ENCODE measurements at places on chromosomes 7 and 10.

- no peak for DNase-seq
Observed at GRCh38 chr7:116616555-116617059, 55.4 kb upstream of the MET start.

DNA sequence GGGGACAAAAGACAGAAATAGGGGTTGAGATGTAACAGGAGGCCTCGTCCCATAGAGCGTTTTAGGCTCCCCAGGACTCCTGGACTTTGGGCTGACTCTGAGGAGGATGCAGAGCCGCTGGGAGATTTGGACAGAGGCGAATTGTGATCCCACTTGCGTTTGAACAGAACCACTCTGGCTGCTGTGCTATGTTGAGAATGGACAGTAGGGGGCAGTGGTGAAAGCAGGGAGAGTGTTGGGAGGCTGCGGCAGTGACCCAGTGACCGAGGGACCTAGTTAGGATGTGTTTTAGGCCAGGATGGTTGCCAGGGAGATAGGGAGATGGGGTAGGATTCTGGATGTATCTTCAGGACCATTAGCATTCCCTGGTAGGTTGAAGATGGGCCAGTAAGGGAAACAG, 271.6 kb downstream of the CCDC3 start:
- DNase-seq: no peak

DNA sequence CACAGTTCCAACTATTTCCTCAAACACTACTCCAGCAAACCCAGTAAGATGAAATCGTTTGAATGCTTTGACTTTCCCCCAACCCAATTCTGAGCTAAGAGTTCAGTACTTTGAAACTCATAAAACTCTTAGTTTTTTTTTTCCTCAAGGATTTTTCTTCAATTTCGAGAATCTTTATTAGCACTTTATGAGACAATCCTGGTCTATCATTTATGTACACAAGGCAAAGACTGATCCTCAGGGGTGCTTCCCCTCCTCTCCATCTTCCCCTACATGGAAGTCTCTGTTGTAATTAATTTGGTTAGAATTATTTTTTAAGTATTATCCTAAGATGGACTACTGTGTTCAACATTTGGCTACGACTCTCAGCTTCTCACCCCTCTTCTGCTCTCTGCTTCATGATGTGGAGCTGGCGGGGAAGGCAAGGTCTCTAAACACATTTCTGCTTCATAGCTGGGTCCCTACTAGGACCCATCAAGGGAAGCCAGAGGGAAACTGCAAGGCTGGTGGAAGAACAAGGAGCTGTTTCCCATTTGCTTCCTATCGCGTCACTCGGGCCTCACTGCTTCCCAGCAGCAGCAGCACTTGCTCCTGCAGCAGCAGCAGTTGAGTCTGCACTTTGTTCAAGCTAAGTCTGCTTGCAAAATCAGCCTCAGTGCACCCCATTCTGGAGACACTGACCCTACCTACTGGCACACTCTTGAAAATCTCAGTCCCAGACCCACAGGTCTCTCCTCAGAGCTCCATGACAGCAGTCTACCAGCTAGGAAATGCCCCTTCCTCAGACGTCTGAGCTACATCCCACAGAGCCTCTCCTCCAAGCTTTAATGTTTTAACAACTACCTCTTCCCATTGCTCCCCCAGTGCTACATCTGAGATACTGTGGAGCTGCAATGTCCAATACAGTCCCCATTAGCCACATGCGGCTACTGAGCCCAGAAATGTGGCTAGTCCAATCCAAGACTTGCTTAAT, 90.0 kb downstream of the CHCHD3 start:
- peak; percentile 4 for DNase-seq

DNA sequence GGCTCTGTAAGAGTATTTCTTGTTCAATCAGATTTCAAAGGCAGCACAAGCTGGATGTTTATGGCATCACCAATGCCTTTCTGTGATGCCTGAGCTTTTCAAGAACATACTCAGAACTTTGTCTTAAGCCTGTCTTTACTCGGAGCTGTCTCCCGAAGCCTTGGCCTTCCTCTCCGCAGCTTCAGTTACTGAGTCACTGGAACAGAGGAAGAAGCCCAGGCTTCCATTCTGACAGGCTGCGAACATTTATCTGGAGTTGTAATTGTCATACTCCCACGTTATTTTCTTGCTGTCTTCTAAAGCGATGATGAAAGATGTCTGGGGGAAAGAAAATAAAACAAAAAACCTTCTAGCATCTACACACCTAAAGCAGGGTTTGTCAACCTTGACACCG, 43.9 kb downstream of the GRK5 start:
- DNase-seq: no peak

GRCh38 chr10:58175990-58176900, 91.4 kb downstream of the IPMK start:
- DNase-seq: no peak

DNA sequence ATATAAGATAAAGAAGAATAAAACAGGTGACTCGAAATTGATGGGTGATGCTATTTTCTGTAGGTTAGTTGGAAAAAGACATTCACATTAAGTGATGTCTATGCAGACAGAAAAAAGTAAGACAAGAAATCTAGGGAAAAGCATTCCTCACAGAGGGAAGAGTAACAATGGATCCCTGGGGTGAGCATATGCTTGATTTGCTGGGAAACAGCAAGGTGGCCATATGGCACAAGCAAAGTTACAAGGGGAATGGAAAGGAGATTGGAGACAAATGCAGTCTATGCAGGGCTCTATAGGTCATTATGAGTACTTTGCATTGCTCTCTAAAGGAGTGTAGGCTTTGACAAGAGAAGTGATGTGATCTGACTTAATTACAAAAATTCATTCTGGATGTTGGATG, 90.9 kb upstream of the ZNF804B start:
- no peak for DNase-seq

DNA sequence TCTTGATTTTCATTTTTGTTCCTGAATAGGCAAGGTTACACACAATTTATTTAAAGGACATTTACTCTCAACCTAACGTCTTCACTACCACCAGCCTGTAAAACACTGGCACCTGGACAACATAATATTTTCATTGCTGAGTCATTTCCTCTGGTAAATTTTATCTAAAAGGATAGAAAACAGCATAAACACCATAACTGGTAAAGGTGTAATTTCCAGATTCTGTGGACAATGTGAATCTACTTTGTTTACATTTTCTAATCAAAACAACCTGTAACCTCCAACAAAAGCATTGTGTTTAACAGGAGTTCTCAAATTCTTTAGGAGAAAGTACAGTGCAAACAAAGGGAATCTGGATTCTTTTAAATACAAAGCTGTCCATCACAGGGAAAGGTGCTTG, 472.0 kb upstream of the AKR1E2 start:
- no peak for DNase-seq

- no peak for DNase-seq
Observed at GRCh38 chr10:129942936-129943715, 20.9 kb downstream of the EBF3 start.

DNA sequence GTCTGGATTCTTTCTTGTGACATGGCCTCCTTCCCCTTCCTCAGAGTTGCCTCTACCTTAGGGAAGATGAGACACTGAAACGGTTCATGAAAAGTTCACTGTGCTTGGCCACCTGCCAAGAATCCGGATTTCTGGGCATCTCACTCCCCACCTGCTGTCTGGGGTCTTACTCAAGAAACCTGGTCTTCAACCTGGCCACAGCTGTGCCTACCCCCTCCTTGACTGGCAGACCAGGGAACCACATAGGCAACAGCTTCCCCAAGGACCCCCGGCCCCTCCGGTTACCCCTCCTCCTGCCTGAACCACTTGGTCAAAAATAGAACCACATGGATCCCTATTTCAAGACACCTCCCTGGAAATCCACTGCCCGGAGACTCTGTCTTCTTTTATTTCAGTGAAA, 58.7 kb upstream of the NANOS1 start:
- DNase-seq: no peak

DNA sequence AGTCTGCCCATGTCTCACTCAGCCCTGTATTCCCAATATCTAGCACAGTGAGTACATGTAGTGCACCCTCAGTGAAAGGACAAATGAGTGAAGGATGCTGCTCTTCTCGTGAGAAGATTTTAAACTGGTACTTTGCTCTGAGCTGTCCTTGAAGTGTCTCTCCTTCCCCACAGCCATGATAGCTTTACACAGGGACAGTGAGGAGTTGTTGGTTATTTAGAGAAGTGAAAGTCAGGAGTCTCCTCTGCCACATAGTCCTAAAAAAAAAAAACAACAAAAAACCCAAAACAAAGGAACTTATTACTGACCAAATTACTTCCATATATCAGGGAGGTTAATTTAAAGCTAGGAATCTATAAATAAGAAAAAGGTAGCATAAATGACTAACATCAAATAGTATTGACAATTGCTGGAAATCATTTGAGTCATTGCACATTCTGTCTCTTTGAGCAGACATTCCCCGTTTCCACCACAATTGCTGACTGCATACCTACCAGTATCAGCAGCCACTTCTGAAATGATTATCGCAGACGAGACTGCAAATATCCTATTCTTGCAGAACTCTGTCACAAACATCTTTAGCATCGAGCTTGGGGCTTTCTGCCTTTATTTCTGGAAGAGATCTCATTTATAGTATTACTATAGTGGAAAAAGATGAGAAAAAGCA, 202.1 kb downstream of the PTEN start:
- no peak for DNase-seq

DNA sequence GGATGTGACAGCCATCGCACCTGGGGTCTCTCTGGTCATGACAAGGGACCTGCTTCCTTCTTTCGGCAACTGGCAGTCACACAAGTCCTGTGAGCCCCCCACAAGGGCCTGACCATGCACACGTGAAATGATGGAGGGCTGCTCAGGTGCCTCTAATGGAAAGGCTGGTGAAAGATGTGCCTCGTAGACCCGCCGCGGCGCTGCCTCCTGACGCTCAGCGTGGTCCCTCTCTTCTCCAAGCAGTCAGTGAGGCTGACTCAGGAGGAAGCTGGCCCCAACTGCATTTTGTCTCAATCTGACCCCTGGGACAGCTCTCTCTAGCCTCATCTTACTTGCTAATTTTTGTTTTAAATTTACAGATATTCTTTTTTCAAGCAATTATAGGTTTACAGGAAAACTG, 100.9 kb downstream of the MAD1L1 start:
- no peak for DNase-seq

DNA sequence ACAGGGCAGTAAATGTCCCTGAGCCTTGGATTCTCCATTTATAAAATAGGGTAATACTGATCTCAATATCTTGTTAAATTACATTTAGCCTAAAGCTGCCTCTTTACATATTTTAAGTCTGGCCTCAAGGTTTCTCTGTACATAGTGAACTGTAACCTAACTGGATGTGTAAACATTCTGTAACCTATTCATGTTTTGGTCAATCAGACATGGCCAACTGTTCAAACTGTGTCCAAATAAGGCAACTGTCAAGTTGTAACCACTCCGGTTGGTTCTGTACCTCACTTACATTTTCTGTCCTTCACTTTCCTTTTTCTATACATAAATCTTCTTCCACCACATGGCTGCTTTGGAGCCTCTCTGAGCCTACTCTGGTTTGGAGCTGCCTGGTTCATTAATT, 107.1 kb upstream of the ITGB1 start:
- DNase-seq: no peak

DNA sequence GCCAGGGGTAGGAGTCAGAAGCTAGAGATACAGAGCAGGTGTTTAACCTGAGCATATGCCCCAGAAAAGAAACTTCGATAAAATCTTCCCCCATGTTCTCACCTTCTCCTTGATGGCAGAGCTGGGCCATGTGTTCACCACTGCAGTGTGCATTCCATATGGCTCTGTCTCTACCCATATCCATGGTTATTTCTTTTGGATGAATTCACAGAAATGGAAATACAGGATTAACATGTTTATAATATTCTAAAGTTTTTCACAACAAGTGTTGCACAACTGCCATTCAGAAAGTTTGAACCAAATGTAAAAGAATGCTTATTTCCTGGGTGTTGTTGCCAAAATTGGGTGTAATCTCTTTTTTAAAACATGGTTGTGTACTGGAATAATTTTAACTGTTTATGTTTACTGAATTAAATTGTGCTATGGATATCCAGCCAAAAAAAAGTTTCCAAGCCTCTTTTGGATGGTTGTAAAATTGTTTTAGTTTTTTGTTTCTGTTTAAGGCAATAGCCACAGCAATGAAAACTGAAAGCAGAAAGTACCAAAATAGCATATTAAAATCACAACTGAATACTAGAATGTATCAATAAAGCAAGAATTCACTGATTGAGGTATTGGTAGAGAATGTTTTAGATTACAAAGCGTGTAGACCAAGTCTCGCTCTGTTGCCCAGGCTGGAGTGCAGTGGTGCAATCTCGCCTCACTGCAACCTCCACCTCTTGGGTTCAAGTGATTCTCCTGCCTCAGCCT, 19.9 kb upstream of the CCNY start:
- no peak for DNase-seq

DNA sequence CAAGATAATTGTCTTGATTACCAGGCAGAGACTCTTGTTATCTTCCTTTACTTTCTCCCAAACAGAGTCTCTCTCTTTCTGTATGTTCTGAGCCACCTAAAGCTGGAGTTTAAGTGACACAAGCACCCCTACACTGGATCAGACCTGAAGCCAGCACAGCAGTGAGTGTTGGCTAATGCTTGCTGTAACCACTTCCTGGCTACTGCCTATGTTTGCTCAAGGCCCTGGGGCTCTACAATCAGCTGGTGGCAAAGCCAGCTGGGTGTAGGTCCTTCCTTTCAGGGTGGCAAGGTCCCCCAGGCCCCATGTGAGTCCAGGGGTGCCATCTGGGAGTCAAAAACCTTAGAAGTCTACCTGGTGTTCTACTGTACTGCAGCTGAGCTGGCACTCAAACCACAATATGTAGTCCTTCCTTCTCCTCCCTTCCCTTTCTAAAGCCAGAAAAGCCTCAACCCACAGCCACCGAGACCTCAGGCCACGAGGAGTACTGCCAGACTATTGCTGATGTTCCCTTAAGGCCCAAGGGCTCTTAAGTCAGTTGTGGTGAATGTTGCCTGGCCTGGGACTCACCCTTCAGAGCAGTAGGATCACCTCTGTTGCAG, 416.3 kb downstream of the ADRA2A start:
- DNase-seq: no peak

- DNase-seq: peak; percentile 7
Observed at GRCh38 chr7:157010588-157011332, at the start of gene MNX1. Gene MNX1 (minus strand): TSS chr7:157010663. CDS start chr7:157010350, 313 bp downstream.

DNA sequence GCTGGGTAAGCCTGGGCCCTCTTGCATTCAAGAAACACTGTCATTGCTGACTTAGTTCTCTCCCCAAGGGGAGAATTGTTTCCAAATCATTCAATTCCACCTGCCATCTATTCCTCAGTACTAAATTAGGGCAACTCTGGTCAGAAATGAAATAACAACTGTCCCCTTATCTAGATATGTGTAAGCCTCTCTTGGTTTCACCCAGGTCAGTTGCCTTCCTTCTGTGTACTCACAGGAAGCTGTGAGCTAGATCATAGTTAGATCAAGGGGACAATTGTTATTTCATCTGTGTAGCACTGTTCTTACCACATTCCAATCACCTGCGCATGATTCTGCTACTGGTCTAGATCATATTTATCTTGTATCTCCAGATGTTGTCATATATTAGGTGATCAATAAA, 483.0 kb upstream of the SORCS1 start:
- DNase-seq: no peak

Measured in midbrain (tissue), 1 donor.